ENCODE measurements at places on chromosomes 13 and 19. TPM values are rescaled to one million over a fixed set of nuclear protein-coding genes. Genes with fewer than 3 reads are reported as not detected.

Gene MIDN
- total RNA-seq, result 15.8 TPM

Gene PCSK4
- 0.53 TPM for total RNA-seq

Gene WDR87
- total RNA-seq, result not detected

Gene SKA3
- total RNA-seq, result 1.8 TPM

Gene CADM4
- total RNA-seq, result 13.4 TPM

GRCh38 chr13:47673009-47673850 lies 327.8 kb downstream of the SUCLA2 start:
- DNase-seq, result peak; percentile 4

DNA sequence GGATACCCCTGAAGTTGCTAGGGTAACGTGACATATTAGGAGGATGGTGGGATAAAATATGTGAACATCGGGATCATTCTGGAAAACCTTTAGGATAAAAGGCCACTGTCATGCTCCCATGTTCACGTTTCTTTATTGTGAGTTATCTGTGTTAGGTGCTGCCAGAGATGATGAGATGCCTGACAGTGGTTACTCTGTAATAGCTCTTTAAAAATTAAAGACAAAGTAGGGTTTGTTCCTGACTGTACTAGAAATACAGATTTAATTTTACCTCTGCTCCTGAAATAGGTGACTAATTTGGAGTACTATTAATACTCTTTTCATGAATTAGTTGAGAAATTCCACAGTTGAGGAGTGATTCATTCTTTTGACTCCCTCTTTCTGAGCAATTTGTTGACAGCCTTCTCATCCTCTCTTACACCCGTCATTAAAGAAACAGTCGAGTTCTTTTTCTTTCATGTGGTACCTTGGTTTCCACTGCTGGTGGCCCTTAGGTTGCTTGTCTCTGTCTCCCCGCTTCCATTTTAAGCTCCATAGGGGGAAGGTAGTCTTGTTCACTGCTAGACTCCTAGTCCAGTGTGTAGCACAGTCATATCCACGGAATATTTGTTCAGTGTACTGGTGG lies 28.4 kb downstream of the SAE1 start:
- DNase-seq, result peak; percentile 88

DNA sequence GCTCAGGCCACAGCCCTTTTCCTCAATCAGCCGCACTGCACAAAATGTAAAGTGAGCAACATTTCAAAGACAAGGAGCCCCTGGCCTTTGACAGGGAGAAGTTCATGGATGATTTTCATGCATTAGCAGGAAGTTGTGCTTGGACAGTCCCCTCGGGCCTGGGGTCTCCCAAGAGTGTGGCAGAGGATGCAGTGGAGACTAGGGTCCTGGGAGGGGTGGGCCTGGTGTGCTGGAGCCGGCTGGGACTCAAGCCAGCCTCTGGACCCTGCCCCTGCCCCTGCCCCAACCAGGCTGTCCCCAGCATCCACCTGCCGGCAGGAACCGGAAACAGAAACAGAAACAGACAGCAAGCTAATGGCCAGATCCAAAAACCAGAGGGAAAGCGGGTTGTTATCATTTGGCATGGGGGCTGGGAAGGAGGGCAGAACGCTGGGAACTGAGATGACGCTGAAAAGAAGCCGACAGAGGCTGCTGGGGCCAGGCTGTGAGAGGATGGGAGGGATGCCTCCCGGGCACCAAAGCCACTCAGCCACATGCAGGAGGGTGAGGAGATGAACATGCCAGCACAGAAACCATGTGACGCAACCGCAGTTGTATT lies 2.3 kb downstream of the GAS6 start:
- peak; percentile 80 for DNase-seq

GRCh38 chr13:77928909-77929308 lies 10.3 kb upstream of the EDNRB start:
- peak; percentile 47 for DNase-seq

DNA sequence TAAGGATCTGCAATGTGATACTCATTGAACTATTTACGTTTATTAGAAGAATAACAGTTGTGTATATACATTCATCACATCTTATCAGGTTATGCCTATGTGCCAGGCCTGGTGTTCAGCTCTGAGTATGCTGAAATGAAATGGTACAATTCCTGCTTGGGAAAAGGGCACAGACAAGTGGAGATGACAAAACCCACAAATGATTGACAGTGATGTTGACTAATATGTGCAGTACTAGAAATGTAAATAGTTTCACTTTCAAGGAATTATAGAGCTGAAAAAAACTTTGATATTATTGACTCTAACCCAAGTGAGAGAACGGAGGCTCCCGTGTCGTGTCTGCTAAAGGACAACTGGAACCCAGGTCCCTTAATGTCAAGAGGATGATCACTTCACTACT lies 386.8 kb upstream of the DACH1 start:
- no peak for DNase-seq

GRCh38 chr19:41734156-41734555 lies 21.2 kb upstream of the CEACAM6 start:
- no peak for DNase-seq

DNA sequence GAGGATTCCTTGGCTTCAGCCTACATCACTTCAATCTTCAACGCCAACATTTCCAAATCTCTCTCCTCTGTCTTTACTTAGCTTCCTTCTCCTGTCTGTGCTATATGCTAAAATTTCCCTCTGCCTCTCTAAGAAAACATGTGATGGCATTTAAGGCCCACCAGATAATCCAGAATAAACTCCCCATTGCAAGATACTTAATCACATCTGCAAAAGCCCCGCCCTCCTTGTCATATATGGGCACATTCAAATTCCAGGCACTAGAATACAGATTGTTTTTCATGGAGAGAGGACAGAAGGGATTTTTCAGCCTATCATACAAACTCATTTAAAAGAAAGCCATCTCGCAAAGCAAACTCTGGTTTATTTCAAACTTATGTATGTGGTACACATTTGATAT lies 16.2 kb downstream of the ARGLU1 start:
- DNase-seq, result no peak
